ENCODE measurements at places on chromosomes 5 and 9.

DNA sequence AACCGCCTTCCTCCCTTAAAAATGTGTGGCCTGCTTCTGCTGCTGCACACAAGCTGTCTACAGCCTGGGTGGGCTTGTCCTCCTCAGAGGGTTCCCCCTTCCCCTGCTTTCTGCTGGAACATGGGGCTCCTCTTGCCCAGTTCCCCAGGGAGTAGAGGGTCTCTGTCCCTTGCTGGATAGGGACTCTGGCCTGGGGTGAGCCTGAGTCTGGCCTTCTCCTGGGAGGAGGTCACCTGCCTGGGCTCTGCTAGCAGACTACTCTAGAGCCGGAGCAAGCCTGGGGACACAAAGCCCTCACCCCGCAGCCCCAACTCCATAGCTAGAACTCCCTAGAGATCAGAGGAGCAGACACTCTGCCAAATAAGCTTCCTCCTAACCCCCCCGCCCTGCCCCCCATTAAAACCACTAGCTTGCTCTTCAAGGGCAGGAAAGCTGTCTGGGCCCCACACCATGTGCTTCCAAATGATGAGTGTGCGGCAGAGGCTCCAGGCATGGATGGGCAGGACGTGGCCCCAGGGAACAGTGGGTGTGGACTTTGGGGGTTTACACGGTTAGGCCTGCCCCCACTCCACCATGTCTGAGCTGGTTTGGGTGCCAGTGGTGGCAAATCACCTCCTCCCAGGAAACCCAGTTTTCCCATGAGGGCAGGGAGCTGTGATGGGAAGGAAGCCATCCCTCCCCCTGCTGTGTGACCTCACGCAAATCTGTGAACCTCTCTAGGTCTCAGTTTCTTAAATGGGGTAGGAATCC lies 10.0 kb downstream of the TCF7 start:
- peak; percentile 58 for DNase-seq

- DNase-seq, result no peak
These were observed 139.0 kb upstream of the SLC27A6 start for GRCh38 chr5:128826275-128826674.

DNA sequence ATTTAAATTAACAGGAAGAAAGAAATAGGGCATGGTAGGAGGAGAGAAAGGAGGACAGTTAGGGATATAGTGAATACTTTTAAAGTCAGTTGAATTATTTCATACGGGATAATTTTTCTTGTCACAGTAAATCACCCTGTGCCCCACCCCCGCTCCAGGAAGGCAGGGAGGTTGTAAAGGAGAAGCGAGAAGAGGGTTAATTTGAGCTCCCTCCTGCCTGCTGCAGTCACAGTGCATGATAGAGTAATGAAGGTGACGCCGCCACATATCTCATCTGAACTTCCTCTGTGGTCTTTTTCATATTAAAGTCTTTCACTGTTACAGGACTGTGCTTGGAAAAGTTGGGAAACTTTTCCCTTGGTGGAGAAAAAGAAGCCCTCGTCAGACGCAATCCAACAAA lies 896 bp upstream of the PCSK5 start:
- DNase-seq, result no peak

DNA sequence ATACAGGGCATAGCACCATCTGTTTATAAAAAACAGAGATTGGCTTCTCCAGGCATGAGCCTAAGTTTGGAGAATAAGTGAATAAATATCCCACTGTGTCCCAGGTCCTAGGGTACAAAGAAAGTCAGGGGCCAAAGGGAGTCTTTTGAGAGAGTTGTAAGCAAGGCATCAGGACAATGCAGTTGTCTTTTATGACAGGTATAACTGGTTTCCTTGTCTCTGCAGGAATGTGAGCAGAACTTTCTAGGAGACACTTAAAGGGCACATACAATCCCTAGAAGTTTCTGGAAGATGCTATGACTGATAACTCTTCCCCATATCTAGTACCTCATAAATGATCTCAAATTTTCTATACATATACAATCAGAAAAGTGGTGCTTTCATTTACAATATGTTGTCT lies 245.6 kb upstream of the RGMB start:
- no peak for DNase-seq

DNA sequence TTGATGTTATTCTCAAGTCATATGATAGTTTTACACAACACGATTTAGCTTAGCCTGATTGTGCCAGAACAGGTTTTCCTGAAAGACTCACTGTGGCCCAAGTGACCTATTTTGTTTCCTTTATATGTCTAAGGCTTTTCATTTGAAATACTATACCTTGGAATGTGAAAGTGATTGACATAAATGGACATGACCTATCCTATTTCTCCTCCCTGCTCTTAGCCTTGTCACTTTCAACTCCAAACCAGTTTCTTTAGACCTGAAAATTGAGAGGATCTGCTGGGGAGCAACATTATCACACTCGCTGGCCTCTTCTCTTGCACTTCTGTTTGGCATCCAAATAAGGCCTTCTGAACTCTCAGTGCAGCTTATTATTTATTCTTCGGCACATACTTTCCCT lies 496.8 kb downstream of the MAT2B start:
- no peak for DNase-seq

GRCh38 chr5:128532127-128532526 lies 5.9 kb downstream of the FBN2 start:
- no peak for DNase-seq
